Activated naive CD4-positive, alpha-beta T cell treated with anti-CD3 and anti-CD28 coated beads, Interleukin-2, amount 50 U/mL, for 72 hours (primary cell): ENCODE measurements at places on chromosomes 6 and 20. TPM values are rescaled to one million over a fixed set of nuclear protein-coding genes. Genes with fewer than 3 reads are reported as not detected.

- DNase-seq: no peak
Measured at GRCh38 chr6:33840048-33840926, 36.5 kb upstream of the MLN start.

DNA sequence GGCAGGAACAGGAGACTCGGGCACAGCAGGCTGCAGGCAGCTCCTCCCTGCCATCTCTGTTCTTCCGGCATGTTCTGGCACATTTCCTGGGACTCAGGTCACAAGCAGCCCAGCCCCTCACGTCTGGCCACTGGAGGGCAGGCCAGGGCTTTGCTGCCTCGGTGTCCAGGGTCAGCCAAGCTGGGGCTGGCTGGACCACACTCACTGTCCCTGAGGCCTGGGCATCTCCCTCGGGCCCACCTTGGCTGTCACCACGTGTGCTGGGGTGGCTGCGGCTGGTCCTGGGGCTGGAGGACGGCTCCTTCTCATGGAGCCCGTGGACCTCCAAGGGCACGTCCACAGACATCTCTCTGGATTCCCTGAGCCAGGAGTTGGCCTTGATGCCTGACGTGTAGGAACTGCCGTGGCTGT, 18.5 kb downstream of the FRMD1 start:
- DNase-seq: no peak

GRCh38 chr6:1335367-1336037, 23.6 kb downstream of the FOXQ1 start:
- no peak for DNase-seq

- DNase-seq: no peak
Measured at GRCh38 chr6:158647501-158647900, 2.4 kb upstream of the SYTL3 start.

The ELOVL4 gene
- total RNA-seq: 0.61 TPM

- DNase-seq: no peak
Measured at GRCh38 chr6:74550821-74551220, 655.0 kb downstream of the COL12A1 start.

GRCh38 chr20:1757072-1757471, 99.5 kb upstream of the SIRPG start:
- DNase-seq: no peak

DNA sequence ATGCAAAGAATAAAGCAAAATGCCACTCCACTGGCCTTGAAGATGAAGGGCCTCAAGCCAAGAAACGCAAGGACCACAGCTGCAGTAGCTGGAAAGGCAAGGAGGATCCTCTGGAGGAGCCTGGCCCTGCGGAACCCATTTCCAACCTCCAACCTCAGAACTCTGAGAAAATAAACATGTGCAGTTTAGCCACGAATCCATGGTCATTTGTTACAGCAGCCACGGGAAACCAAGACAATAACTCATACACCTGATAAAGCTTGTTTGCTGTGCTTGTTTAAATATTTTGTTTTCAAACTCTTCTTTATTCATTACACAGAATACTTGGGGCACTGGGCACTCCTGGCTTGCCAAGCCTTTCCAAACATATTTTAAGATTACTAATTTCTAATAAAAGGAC, 10.4 kb downstream of the SERPINB6 start:
- no peak for DNase-seq

DNA sequence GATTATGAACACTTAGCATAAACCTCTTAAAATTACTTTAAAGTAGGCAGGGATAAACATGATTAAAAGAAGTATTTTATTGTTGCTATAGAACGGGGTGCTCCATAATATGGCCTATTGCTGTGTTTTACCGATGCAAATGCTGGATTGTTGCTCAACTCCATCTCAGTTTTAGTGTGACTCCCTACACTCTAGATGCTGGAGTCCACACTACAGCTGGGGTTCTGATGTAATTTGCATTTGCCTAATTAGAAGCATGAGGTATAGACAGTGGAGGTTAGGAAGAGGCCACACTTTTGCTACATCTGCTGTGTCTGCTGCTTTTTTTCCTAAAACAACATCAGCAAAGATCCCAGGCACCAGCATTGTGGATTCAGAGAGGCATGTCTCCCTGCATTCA, 6.7 kb upstream of the HMGN3 start:
- no peak for DNase-seq

DNA sequence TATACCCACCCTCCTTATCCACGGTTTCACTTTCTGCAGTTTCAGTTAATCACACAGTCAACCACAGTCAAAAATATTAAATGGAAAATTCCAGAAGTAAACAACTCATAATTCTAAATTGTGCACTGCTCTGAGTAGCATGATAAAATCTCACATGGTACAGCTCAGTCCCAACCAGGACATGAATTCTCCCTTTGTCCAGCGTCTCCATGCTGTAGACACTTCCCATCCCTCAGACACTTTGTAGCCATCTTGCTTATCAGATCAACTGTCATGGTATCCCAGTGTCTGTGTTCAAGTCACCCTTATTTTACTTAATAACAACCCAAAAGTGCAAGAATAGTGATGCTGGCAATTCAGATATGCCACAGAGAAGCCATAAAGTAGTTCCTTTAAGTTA, 94.7 kb downstream of the PDE10A start:
- DNase-seq: no peak

The FAM209A gene
- 1.1 TPM for total RNA-seq

DNA sequence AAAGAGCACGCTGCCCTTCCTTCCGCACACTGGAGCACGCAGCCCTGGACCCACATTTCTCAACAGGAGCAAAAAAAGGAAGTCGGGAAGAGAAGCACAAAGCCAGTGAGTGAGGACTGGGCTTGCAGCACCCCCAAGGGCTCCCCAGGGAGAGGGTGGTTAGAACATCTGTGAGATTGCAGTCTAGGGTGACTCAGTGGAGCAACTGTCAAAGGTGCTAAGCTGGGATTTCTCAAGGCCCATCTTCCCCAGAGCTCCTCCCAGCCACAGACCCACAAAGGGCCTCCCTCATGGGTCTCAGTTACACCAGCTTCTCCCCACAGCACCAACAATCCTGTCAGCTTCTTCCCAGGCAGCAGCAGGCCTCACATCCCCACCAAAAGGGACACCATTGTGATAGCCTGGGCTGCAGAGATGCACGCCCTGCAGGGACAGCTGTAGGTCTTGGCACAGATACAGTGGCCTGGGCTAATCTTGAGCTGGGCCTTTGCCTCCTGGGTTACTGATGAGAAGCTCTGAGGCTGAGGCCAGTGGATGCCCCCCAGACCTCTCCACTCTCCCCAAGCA, 39.6 kb upstream of the CD93 start:
- DNase-seq: no peak

DNA sequence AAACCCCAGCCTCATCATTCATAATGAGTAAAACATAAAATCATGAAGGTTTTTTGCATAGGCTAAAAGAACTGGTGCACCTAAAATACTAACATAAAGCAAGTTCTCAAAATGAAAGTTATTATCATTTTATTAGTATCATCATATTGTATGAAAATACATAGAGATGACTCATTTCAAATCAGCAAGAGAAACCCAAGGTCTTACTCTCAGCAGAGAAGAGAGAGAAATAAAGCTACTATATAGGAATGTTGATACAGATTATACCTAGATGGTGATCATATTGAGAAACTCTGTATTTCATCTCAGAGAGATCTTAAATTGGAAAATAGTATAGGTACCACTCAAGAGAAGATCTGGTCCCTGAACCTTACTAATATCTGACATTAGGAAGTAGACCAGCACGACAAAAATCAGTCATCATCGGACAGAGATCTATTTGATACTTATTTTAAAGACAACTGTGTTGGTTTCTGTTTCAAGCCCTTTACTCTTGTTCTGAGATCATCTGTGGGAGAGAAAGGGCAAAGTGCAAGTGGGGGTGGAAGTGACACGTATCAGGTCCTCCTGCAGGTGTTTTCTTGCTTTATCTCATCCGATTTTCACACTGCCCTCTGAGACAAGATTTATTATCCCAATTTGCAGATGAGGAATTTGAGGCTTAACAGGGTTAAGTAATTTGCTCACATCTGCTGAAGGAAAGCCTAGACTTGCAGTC, 532.3 kb downstream of the MAFB start:
- DNase-seq: no peak

DNA sequence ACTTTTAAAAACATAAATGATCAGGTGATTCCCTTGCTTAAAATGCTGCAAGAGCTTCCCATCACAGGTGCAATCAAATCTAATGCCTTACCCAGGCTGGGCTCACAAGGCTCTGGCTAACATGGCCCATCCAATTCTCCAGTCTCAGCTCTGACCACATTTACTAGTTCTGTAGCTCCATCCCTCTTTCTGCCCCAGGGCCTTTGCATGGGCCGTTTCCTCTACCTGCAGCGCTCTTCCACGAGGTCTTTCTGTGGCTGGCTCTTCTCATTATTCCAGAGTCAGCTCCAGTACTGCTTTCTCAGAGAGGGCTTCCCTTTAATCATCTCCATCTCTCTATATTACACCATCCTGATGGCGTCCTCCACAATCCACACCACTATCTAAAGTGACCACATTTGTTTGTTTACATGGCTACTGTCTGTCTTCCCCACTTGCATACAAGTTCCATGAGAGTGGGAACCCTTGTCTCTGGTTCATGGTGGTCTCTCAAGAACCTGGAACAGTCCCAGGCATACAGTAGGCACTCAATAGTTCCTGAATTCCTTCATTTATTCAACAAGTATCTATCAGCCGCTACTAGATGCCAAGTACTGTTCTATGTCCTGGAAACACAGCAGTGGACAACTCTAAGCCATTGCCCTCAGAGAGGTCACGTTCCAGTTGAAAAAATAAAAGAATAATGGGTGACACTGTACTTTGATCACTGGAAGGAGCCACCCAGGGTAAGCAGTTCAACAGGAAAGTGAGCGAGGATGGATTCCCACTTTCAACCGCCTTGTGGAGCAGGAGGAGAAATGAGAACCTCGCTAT, 12.6 kb downstream of the CYP24A1 start:
- DNase-seq: no peak

GRCh38 chr6:133555685-133556084, 314.5 kb downstream of the EYA4 start:
- DNase-seq: no peak

- DNase-seq: no peak
Measured at GRCh38 chr6:38847497-38847896, 132.4 kb downstream of the DNAH8 start.

GRCh38 chr20:12764053-12764452, 244.7 kb upstream of the SPTLC3 start:
- DNase-seq: no peak

The PTCRA gene
- not detected for total RNA-seq

GRCh38 chr20:35600993-35601973, 14.3 kb upstream of the SPAG4 start:
- DNase-seq: peak; percentile 72

DNA sequence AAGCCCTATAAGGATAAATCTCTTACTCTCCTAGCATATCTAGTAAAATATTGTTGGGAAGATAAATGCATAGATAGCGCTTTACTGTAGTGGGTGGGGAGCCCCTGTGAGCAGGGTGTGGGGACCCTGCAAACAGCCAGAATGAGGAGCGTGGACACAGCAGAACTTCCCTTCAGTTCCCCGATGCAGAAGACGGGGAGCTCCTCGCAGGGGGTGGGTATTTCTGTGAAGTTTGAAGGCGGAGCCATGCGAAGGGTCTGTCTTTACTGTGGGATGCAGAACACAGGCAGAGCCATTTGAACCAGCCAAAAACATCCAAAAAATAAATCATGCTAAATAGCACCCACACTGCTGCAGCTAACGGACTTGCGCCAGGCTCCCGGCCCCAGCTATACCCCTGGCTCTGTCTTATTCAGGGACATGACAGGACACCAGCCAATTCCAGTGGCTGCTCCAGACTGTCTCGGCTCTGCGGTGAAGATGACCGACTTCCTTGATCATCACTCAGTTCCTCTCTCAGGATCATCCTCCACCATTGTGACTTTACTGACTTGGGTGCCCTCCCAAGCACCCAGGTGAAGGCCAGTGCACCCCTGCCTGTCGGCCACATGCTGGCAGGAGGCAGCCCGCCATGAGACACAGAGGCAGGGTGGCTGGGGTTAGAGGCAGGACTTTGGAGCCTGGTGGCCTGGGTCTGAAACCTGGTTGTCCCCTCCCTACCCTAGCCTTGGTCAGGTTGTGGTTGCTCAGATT, 134.5 kb downstream of the SMOC2 start:
- DNase-seq: no peak
